ENCODE measurements at places on chromosomes 12 and 14. TPM values are rescaled to one million over a fixed set of nuclear protein-coding genes. Genes with fewer than 3 reads are reported as not detected.
A peak's percentile ranks its signal among the peaks of the same experiment; 100 is the strongest.

Gene PPP1R13B
- 11.1 TPM for total RNA-seq

DNA sequence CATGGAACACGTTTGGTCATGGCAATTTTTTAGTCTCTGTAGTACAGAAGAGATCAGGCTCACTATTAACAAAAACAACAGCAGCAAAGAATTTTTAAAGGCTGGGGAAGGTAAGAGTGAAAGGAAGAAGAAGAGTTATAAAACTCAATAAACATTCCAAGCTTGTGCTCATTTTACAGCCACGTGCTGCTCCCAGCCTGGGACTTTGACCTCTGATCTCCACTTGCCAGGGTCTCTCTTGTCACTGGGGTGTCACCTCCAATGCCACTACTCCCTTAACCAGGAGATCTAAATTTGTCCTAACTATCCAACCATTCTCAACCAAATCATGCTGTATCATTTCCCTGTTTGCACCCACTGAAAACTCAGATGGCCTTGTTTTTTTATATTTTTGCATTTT, 605.1 kb downstream of the VRK1 start:
- DNase-seq, result no peak

Gene SRGAP1
- 14.5 TPM for total RNA-seq

- DNase-seq, result no peak
These were observed 45.5 kb upstream of the FAR2 start for GRCh38 chr12:29103539-29103974.

Gene CLEC4D
- total RNA-seq, result not detected

Gene DDN
- total RNA-seq, result 0.29 TPM

DNA sequence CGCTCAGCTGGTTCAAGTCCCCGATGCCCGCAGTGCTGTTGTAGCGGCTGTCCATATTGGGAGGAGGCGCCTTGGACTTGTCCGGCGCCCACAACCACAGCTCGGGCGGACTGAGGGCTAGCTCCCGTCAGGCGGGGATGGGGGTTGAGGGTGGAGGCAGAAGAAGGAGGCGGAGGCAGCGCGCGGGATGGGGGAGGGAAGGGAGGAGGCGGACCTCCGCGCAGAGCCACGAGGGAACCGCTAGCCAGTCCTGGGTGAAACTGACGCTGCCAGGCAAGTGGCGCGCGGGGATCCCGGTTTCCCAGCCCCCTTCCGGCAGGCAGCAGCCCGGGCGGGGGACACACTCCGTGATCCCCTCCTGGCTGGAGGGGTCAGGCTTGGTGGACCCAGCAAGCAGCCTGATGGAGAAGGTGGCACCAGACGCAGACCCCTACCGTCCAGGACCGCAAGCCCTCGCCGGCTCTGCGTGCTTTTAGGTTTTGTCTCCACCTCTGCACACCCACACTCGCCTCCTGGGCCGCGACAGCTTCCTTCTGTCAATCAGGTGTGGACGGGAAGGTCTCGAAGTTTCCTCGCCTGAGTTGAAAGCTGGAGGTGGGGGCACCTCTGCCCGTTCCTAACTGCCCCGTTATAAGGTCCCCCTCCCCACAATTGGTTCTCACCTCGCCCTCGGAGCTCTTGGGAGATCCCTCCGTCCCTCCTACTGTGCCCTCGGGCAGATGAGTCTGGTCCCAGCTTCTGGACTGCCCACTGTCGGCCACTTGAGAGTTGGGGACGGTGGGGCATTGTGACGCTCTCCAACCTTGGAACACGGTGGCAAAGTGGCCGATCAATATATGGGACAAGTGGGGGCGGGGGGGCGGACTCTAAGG, at the start of gene CPNE8:
CPNE8 (minus strand) TSS at position 112 of the 872 bp plus-strand sequence; CDS start at position 55, 57 bp downstream.
- DNase-seq, result no peak

Gene GPRC5A
- 142 TPM for total RNA-seq

- DNase-seq, result no peak
These were observed 18.7 kb upstream of the KIF26A start for GRCh38 chr14:104119488-104120251.

Gene IFNG-AS1
- total RNA-seq, result not detected

DNA sequence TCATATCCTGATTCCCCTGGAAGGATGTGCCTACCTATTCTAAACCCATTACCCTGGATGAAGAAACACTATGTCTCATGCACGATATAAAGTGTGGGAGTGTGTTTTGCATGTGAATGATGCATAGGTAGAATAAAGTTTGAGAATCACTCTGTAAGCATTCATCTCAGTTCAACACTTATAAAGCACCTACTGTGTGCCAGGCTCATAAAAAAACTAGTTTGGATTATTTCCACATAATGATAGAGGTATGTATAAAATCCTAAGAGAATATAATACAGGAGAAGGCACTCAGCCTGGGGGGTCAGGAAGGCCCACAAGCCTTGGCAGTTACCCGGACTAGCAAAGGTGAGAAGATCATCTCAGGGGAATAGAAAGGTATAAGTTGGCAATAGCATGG, 41.1 kb upstream of the BCL2L14 start:
- no peak for DNase-seq

DNA sequence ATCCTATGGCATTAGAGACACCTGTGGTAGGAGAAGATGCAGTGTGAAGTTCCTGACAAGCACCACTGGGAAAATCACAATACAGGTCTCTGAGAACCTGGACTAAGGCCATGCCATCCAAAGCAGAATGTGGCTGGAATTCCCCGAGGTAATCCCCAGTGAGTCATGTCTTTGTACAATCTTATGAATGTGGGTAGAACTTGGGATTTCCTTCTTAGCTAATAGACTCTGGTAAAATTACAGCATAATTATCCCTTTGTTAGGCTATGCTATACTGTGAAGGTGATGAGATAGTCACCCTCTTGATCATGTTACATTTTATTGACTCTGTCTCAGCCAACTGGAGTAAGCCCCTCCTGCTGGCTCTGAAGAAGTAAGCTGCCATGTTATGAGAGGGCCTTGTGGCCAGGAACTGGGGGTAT, 224.3 kb upstream of the DCN start:
- DNase-seq, result peak; percentile 99

DNA sequence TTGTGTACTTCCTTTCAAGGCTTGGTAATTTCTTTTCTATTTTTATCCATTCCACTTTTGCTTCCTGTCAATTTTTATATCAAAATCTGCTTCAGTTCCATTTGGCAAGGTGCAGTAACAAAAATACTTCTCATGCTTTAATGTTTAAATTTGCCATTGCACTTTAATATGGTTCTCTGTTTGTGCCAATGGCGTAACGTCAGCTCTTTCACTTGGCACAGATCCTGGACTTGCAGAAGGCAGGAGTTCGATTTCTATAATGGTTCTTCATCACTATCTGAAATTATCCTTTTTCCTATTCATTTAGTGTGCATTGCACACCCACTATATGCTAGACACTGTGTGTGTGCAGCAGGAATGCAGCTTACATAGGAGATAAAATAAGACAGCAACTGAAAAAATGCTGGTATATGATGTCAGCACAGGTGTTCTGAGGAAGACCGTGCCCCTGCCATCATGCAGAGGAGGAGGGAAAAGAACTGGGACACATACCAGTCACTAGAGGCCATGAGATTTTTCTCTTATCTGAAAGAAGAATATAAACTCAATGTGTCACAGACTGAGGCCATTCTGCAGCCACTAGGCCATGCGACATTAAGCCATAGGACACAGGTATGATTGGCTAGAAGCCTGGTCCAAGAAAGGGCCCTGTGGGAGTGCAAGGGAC, 298.2 kb downstream of the RPAP3 start:
- DNase-seq, result no peak

DNA sequence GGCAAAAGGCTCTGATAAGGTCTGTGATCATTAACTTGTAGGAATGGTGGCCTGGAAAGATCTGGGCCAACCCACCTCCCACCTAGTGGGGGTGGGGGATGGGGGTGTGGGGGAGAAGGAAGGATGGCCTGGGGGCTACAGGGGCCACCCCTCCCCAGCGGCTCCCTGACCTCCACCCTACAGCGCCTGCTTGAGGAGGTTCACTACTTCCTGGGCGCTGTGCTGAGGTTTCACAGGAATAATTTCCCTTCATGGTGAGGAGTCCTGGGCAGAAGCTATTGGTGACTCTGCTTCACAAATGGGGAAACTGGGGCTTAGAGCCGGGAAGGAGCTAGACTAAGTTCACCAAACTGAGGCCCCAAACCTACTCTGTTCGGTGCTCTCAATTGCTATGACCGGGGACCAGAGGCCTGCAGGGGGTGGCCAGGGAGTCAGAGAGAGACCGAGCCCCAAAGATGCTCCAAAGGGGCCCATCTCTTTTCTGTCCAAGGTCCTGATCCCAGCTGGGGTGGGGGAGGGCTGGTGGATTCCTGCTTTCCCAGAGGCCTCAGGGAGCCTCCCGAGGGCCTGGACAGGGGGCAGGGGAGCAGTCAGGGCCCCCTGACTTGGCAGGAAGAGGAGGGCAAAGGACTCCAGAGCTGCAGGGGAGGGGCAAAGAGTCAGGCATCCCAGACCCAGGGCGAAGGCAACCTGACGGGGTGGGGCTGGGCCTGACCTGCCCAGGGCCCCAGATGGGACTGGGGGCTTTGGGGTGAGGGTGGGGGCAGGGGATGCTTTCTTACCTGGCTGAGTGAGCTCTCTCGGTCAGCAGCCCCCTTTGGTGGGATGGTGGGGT, 1.7 kb downstream of the HNF1A start:
- DNase-seq, result no peak

DNA sequence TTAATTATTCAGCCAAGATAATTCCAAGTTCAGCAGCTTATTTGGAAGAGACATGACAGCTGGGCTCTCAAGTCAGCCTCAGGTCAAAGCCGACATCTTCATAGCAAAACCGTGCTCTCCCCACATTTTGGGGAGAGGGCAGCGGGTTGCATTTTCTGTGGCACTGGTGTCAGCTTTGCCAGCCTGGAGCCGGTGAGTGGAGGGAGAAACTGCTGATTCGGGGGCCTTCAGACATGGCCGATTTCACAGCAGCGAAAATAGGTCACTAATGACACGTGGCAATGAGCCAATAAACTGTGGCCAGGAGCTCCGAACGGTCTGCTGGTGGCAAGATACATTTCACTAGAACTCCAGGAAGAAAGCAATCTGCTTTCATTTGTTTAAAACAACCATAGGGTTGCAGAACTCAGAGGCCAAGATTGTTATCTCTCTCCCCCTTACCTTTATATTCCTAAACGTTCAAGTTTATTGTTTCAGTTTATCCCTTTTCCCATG, 173.2 kb downstream of the CAND1 start:
- no peak for DNase-seq

- DNase-seq, result no peak
These were observed 19.2 kb downstream of the DDX51 start for GRCh38 chr12:132124766-132125425.

Gene C12orf56
- total RNA-seq, result 0.29 TPM

DNA sequence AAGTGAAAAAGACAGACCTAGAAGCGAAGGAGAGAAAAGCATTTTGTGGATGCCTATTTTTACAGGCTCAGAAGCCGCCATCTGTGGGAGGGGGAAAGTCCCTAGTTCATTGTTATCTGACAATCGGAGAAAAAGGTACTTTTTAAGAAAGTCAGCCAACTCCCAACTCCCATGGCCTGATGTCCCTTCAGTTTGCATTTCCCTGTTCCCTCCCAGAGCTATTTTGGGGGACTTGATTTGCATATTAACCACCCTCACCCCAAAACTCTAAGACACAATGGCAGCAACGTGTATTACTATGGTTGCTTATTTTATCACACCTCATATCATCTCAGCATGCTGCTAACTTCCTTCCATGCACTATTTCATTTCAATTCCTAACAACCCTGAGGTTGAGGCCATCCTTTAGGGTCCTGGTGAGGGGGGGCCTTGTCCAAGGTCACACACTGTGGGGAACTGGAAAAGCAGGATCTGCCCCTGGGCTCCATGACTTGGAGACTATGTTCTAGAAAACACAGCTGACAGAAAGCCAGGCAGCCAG, 18.7 kb downstream of the HVCN1 start:
- DNase-seq, result no peak

GRCh38 chr12:76688631-76689030, 75.3 kb upstream of the ZDHHC17 start:
- DNase-seq, result no peak

GRCh38 chr12:67647181-67647798, 1.3 kb upstream of the DYRK2 start:
- no peak for DNase-seq

DNA sequence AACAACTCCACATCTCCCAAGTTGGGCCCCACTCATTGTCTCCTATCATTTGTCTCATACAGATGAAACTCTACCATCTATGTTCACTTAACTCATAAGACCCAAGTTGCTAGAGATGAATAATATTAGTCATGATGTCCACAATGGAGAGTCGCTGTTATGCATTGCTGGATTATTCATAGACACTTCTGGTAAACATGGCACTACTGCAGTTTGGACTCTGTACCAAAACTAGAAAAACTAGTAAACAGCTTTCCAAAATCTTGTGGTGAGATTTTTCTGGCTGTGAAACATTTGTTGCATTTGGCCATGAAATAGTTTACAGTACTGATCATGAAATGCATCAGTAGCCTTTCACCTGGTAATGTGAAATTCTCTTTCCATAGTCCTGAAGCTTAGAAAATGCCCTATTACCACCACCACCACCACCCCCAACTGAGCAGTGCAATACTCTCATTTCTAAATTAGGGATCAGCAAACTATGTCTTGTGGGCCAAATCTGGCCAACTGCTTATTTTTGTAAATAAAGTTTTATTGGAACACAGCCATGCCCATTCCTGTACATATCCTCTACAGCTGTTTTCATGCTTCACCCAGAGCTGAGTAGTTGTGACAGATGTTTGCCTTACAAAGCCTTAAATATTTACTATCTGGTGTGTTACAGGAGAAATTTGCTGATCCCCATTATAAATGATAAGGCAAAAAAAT, 236.5 kb downstream of the DPF3 start:
- no peak for DNase-seq

DNA sequence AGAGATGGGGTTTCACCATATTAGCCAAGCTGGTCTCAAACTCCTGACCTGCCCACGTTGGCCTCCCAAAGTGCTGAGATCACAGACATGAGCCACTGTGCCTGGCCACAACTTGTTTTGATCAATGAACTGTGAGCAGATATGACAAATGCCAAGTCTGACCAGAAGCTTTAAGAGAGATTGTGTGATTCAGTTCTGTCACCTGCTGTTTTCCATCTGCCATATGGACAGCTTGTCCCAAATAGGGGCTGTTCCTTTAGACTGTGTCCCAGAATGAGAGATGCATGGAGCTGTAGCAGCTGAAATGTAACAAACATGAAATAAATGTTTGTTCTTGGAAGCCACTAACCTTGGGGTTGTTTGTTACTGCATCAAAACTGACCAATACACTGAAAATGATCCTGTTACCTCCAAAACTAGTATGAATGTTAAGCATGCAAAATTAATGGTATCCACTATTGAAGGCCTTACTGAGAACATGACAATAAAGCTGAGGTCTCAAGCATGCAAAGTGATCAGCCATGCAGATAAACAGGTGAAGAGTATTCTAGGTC, 65.9 kb upstream of the MED13L start:
- DNase-seq, result no peak

DNA sequence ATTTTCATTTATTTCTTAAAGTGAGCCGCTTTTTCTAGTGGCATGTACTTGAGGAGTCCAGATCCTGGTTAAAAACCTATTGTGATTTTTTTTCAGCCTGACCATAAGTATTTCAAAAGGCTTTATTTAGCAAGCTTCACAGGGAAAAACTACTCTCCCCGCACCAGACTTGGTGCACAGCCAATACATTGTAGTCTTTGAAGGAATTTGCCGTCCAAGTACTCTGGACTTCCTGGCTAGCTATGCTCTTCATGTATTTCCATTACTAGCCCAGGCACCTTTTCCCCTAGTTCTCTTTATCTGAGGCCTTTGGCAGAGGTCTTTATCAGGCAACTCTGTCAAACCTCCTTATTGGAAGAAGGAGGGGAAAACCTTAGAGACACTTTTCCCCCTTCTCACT, 234.7 kb downstream of the CCDC91 start:
- DNase-seq, result peak; percentile 89

- DNase-seq, result no peak
These were observed 60.4 kb downstream of the SOX5 start for GRCh38 chr12:23889069-23889440.

- DNase-seq, result no peak
These were observed 23.7 kb downstream of the PRKCH start for GRCh38 chr14:61345151-61345482.

Gene DIO2
- total RNA-seq, result not detected
